ENCODE measurements at places on chromosomes 2 and 18. TPM values are rescaled to one million over a fixed set of nuclear protein-coding genes. Genes with fewer than 3 reads are reported as not detected.

The GPR35 gene
- total RNA-seq, result 92.2 TPM

- no peak overlapping the region for H3K4me3 ChIP-seq
- H3K27me3 ChIP-seq, result no peaks in the 10 kb centered on the region
- no peaks in the 10 kb centered on the region for H3K4me1 ChIP-seq
- no peaks in the 10 kb centered on the region for H3K36me3 ChIP-seq
Observed at GRCh38 chr2:241213041-241213440, 24.6 kb downstream of the ANO7 start.

The ARL6IP6 gene
- 21.2 TPM for total RNA-seq

DNA sequence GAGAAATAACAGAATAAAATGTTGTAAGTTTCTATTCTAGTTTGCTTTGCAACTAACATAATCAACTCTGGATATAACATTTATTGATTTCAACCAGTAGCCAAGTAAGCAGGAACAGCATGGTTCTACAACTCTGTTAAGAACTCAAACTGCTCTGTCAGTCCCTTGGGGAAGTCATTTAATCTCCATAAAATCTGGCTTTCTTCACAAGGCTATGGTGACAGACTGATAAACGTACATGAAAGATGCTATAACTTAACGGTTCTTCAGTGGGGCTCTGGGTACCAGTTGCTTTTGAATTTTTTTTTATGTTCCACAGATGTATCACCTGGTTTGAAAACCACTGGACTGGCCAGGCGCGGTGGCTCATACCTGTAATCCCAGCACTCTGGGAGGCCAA lies 10.3 kb downstream of the PSME4 start:
- no peaks in the 10 kb centered on the region for H3K36me3 ChIP-seq
- no peak overlapping the region for H3K27ac ChIP-seq
- H3K4me3 ChIP-seq, result no peak overlapping the region
- DNase-seq, result no peak
- H3K27me3 ChIP-seq, result no peaks in the 10 kb centered on the region

DNA sequence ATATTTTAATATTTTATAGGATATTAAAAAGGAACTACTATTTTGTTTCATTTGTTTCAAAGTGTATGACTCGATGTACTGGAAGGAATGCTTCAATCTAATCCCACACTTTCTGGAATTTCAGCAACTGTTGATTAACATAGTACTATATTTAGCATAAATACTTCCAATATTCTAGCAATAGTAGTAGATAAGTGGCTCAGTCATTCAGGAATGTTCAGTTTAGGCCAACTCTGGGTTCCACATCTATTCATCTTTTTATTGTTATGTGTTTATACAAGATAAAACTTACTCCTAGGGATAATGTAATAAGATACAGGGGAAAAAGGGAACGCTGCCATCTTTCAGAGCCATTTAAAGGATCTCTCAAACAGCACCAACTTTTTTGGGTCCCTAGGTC lies 22.3 kb upstream of the ORC2 start:
- no peaks in the 10 kb centered on the region for H3K4me1 ChIP-seq
- H3K27me3 ChIP-seq, result no peaks in the 10 kb centered on the region
- H3K27ac ChIP-seq, result no peak overlapping the region
- DNase-seq, result no peak
- H3K4me3 ChIP-seq, result no peak overlapping the region

- H3K4me1 ChIP-seq, result peaks cover 3% of the 10 kb centered on the region
- no peak for DNase-seq
- no peak overlapping the region for H3K27ac ChIP-seq
Observed at GRCh38 chr2:173983391-173983871, 18.3 kb upstream of the SP3 start.

DNA sequence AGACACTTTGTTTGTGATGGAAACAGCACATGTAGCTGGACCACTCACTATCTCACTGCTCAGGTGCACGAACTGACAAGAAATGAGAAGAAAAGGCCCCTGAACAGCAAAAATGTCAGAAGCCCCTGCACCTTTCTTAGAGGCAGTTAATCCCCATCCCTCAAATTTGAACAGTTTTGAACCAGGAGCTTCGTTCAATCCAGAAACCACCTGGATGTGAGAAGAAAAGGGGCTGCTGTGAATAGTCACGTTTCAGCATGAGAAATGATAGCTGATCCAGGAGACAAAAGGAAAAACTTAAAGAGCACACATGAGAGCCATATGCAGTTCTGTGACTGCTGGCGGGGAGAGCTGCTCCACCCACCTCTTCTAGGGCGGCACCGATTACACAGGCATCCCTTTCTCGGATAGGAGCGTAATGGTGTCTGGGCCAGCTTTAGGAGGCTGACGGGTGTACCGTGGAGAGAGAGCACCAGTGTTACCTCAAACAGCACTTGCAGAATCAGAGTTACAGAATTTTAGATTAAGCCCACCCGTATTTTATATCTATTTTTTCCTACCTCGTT lies 117.0 kb upstream of the EML6 start:
- peaks cover 13% of the 10 kb centered on the region for H3K4me1 ChIP-seq
- no peak for DNase-seq
- H3K36me3 ChIP-seq, result no peaks in the 10 kb centered on the region
- H3K27ac ChIP-seq, result no peak overlapping the region
